ENCODE measurements at places on chromosomes 11 and 22. TPM values are rescaled to one million over a fixed set of nuclear protein-coding genes. Genes with fewer than 3 reads are reported as not detected.

GRCh38 chr11:90874986-90875385 lies 652.1 kb upstream of the CHORDC1 start:
- no peak overlapping the region for H3K27ac ChIP-seq
- no peak overlapping the region for H3K4me3 ChIP-seq
- H3K4me1 ChIP-seq, result no peaks in the 10 kb centered on the region
- no peaks in the 10 kb centered on the region for H3K36me3 ChIP-seq

GRCh38 chr11:43920598-43921419 lies 21.6 kb upstream of the C11orf96 start:
- H3K4me1 ChIP-seq, result peaks cover 19% of the 10 kb centered on the region
- no peaks in the 10 kb centered on the region for H3K27me3 ChIP-seq
- peak overlapping the region; percentile 74 for H3K27ac ChIP-seq

- H3K27ac ChIP-seq, result no peak overlapping the region
- H3K36me3 ChIP-seq, result peaks cover 3% of the 10 kb centered on the region
- no peaks in the 10 kb centered on the region for H3K27me3 ChIP-seq
- no peak overlapping the region for H3K4me3 ChIP-seq
These were observed 22.6 kb downstream of the ACO2 start for GRCh38 chr22:41491374-41492100.

DNA sequence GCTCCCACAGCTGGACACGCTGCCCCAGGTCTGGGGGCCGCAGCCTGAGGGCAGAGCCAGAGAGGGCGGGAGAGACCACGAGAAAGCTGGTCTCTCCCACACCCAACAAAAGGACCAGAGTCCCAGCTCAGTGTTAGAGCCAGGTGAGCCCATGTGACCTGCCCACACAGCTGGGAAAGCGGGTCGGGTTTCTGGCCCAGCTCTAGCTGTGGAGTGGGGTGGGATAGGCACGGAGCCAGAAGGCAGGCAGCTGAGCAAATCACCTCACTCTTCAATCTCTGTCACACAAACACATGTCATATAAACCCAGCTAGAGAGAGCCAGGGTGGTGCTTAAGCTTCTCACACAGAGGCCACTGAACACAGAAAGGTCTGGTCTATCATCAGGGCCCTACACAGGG lies 7.8 kb upstream of the EIF3D start:
- peaks cover 2% of the 10 kb centered on the region for H3K27me3 ChIP-seq
- no peak for DNase-seq
- H3K4me1 ChIP-seq, result peaks cover 1% of the 10 kb centered on the region
- no peak overlapping the region for H3K27ac ChIP-seq
- H3K36me3 ChIP-seq, result no peaks in the 10 kb centered on the region

- no peak overlapping the region for H3K27ac ChIP-seq
- H3K4me1 ChIP-seq, result no peaks in the 10 kb centered on the region
- H3K27me3 ChIP-seq, result peaks cover 27% of the 10 kb centered on the region
- no peak overlapping the region for H3K4me3 ChIP-seq
These were observed 6.3 kb upstream of the SYNGR1 start for GRCh38 chr22:39343259-39344045.

DNA sequence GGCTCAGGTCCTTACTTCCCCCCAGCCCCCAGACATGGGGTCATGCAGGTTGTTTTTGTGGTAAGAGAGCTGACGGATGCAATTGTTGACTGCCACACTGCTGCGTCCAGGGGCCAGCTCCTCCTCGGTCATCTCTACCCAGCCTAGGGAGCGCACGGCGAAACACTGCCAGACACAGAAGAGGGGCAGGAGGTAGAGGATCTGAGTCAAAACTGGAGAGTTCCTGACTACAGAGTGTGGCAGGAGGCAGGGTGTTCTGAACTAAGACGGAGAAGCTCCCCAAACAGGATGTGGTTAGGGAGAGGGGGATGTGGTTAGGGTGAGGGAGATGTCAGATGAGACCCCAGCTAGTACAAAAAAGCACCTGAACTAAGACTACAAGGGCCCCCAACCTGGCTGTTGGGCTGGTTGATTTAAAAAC lies 12.3 kb downstream of the SMPD1 start:
- DNase-seq, result peak; percentile 79
- H3K36me3 ChIP-seq, result peaks cover 22% of the 10 kb centered on the region
- peaks cover 58% of the 10 kb centered on the region for H3K4me1 ChIP-seq
- H3K4me3 ChIP-seq, result peak overlapping the region; percentile 80

- H3K4me3 ChIP-seq, result no peak overlapping the region
- peaks cover 27% of the 10 kb centered on the region for H3K36me3 ChIP-seq
- H3K27ac ChIP-seq, result no peak overlapping the region
- H3K27me3 ChIP-seq, result no peaks in the 10 kb centered on the region
- no peak for DNase-seq
These were observed 20.3 kb downstream of the PARVG start for GRCh38 chr22:44200855-44201550.

Gene OR4A5
- total RNA-seq, result not detected

Gene CHRM4
- 1.2 TPM for total RNA-seq

GRCh38 chr11:11148596-11148995 lies 204.5 kb downstream of the CSNK2A3 start:
- no peak overlapping the region for H3K4me3 ChIP-seq
- H3K27ac ChIP-seq, result no peak overlapping the region
- H3K27me3 ChIP-seq, result peaks cover 2% of the 10 kb centered on the region
- no peak for DNase-seq

DNA sequence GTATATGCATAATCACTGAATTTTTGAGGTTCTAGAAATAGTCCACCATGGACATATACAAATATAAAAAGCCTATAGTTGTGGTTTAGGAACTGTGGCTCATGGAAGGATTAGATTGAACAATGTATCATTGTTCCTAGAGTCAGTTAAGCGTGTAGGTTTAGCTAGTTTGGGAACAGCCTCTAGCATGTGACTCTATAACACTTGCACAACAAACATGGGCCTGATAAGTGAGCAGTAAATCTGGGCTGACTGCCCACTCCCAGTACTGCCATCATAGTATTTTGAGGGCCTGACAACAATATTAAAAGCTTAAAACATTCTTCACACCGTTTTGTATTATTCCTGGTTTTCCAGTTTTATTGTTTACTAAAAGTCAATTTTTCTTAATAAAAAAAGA lies 47.0 kb downstream of the YAP1 start:
- H3K4me3 ChIP-seq, result no peak overlapping the region
- no peak overlapping the region for H3K27ac ChIP-seq
- H3K27me3 ChIP-seq, result peaks cover 7% of the 10 kb centered on the region
- no peaks in the 10 kb centered on the region for H3K4me1 ChIP-seq
- DNase-seq, result no peak

- peaks cover 69% of the 10 kb centered on the region for H3K4me1 ChIP-seq
- H3K36me3 ChIP-seq, result peaks cover 2% of the 10 kb centered on the region
- H3K4me3 ChIP-seq, result peak overlapping the region; percentile 61
- peak overlapping the region; percentile 91 for H3K27ac ChIP-seq
- DNase-seq, result no peak
These were observed 75.9 kb upstream of the ARFGAP3 start for GRCh38 chr22:42932857-42933484.

- peak overlapping the region; percentile 39 for H3K4me3 ChIP-seq
- peaks cover 40% of the 10 kb centered on the region for H3K36me3 ChIP-seq
- no peaks in the 10 kb centered on the region for H3K27me3 ChIP-seq
- no peak overlapping the region for H3K27ac ChIP-seq
- peak; percentile 46 for DNase-seq
These were observed 16.0 kb upstream of the PHLDA2 start for GRCh38 chr11:2945031-2945756.

Gene PICALM
- 174 TPM for total RNA-seq

GRCh38 chr11:27075192-27075591 lies 34.6 kb downstream of the BBOX1 start:
- H3K36me3 ChIP-seq, result no peaks in the 10 kb centered on the region
- H3K27me3 ChIP-seq, result no peaks in the 10 kb centered on the region
- H3K4me1 ChIP-seq, result no peaks in the 10 kb centered on the region

GRCh38 chr11:70512716-70513115 lies 114.4 kb downstream of the CTTN start:
- H3K27me3 ChIP-seq, result peaks cover 3% of the 10 kb centered on the region
- no peak overlapping the region for H3K4me3 ChIP-seq
- no peak overlapping the region for H3K27ac ChIP-seq
- no peaks in the 10 kb centered on the region for H3K36me3 ChIP-seq
- DNase-seq, result no peak

Gene TTC36
- total RNA-seq, result 0.59 TPM

Gene NCF4
- total RNA-seq, result 15.6 TPM

DNA sequence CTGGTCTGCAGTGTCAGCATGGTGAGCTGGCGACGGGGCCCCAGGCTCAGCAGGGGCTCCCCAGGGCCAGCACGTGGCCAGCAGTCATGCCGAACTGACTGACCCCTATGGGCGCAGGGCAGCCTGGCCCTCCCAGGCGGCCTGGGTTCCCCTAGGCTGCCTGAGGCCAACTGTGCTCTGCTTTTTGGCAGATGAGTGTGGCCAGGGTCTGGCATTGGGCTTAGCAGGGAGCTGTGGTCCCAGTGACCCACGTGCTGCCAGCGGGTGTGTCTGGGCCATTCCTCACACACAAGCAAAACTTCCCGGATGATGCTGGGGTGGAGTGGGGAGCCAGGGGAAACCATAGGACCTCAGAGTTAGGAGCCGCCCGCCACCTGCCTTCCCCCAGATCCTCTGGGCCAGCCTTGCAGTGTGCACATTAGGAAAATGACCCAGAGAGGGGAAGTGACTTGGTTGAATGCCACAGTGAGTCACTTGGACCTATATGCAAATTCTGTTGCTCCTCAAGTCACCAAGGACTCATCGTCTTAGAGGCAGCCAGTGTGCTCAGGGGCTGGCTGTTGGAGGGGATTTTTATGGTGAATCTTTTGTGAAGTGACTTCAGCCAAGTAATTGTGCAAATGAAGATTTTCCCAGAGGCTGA lies 6.5 kb downstream of the ADORA2A start:
- peaks cover 81% of the 10 kb centered on the region for H3K4me1 ChIP-seq
- peak overlapping the region; percentile 76 for H3K4me3 ChIP-seq
- H3K36me3 ChIP-seq, result peaks cover 21% of the 10 kb centered on the region
- H3K27me3 ChIP-seq, result peaks cover 3% of the 10 kb centered on the region
- H3K27ac ChIP-seq, result peak overlapping the region; percentile 100
- no peak for DNase-seq

GRCh38 chr11:122649116-122649515 lies 6.4 kb upstream of the UBASH3B start:
- H3K27me3 ChIP-seq, result peaks cover 41% of the 10 kb centered on the region
- no peaks in the 10 kb centered on the region for H3K36me3 ChIP-seq
- H3K4me3 ChIP-seq, result no peak overlapping the region
- no peaks in the 10 kb centered on the region for H3K4me1 ChIP-seq
- no peak for DNase-seq

Gene MN1
- total RNA-seq, result 0.07 TPM

Gene PGA5
- total RNA-seq, result not detected

Gene SMC1B
- total RNA-seq, result 0.44 TPM
